A375 (cell line): ENCODE measurements at places on chromosomes 3 and 15. TPM values are rescaled to one million over a fixed set of nuclear protein-coding genes. Genes with fewer than 3 reads are reported as not detected.

The SKOR1 gene
- total RNA-seq, result 0.53 and 1.1 TPM in 2 replicates

The MITF gene
- 22.0 and 25.9 TPM in 2 replicates for total RNA-seq

The ADGRG7 gene
- total RNA-seq, result not detected in 2 replicates

The GPD1L gene
- 14.9 and 18.9 TPM in 2 replicates for total RNA-seq

The GPR149 gene
- not detected in 2 replicates for total RNA-seq

The LSAMP gene
- 2.4 and 3.0 TPM in 2 replicates for total RNA-seq

The ISLR gene
- total RNA-seq, result 0.08 TPM in 1 of 2 replicates, not detected in the other

The ADPRH gene
- 2.0 and 2.3 TPM in 2 replicates for total RNA-seq

The XXYLT1 gene
- 10.6 and 11.0 TPM in 2 replicates for total RNA-seq

The PLA2G4E gene
- not detected in 2 replicates for total RNA-seq

The NSUN3 gene
- 10.0 and 15.3 TPM in 2 replicates for total RNA-seq

The RETNLB gene
- total RNA-seq, result not detected in 2 replicates
